ENCODE measurements at places on chromosomes 5 and 9.

DNA sequence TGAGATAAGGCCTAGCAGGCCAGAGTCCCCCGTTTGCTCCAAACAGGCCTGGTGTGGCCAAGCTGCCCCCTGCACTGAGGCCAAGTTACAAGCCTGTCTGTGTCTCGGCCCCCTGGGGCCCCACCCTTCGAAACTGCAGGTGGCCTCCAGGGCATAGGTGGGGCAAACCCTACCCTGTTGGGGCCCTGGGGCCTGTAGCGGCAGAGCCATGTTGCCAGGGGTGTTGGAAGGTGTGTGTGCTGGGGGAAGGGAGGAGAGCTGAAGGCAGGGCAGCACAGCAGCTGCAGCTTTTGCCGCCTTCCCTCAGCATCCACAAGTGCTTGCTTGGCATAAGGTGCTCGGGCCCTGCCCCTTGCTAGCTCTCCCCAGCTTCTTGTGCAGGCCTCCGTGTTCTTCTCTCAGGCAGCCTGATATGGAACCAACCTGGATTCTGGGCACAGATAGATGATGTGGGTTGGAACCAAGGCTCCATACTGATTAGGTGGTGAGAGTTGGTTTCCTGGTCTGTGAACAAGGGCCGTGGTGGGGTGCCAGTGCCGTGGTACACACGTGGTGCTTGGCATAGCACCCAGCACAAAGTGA is 12.7 kb downstream of the IRF1 start:
- DNase-seq: no peak

DNA sequence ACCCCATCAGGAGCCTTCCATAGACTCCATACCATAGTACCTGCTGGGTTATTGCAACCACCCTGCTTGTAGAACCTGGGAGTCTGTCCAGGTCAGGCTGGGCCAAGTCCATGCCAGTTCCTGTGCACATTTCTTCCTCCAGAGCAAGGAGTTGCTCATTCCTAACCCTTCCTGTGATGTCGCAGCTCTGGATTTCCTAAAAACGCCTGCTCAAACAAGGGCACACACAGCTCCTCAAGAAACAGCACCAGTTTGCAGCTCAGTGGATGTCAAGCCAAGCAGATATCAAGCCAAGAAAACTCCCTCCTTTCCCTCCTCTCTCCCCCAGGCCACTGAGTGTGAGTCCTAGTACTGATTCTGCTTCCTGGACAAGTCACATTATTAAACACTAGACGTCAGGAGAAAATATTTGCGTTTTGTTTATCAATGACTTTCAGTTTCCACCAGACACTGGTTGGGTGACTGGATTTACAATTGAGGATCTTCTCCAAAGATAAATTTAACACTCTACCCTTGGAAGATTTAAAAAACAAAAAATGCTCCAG is 59.6 kb downstream of the SLC1A1 start:
- no peak for DNase-seq

GRCh38 chr5:102545175-102545574 is 46.4 kb upstream of the SLCO6A1 start:
- no peak for DNase-seq

- no peak for DNase-seq
Measured at GRCh38 chr5:95825495-95825894, 3.0 kb upstream of the GLRX start.

GRCh38 chr9:99354104-99354503 is 132.0 kb downstream of the SEC61B start:
- no peak for DNase-seq

- DNase-seq: no peak
Measured at GRCh38 chr5:10701567-10702039, 59.4 kb downstream of the DAP start.

DNA sequence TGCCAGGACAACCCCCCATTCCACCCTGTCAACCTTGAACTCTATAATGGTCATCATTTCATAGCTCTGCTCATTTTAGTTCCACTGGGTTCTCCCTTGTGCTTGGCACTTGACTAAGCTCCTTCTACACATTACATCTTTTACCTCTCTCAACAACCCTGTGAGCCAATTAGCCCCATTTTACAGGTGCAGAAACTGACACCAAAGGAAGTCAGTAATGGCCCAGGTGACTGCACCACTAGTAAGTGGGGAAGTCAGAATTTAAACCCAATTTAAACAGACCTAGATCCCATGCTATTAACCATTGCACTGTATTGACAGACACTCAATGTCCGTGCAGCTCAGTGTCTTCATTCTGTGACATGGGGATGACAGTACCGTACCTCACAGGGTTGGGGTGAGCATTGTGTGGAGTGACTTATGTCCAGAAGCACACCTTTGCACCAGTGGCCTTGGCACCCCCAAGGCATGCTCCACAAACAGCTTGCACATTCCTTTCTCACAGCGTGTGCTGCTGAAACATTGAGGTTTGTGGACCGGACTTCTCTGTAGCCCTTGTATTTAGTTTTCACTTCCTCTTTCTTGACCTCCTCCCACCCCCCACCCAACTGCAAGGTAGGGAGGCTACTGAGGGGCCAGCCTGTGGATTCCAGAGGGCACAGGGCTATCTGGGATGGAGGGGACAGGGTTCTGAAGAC is 23.1 kb downstream of the IRF1 start:
- no peak for DNase-seq

DNA sequence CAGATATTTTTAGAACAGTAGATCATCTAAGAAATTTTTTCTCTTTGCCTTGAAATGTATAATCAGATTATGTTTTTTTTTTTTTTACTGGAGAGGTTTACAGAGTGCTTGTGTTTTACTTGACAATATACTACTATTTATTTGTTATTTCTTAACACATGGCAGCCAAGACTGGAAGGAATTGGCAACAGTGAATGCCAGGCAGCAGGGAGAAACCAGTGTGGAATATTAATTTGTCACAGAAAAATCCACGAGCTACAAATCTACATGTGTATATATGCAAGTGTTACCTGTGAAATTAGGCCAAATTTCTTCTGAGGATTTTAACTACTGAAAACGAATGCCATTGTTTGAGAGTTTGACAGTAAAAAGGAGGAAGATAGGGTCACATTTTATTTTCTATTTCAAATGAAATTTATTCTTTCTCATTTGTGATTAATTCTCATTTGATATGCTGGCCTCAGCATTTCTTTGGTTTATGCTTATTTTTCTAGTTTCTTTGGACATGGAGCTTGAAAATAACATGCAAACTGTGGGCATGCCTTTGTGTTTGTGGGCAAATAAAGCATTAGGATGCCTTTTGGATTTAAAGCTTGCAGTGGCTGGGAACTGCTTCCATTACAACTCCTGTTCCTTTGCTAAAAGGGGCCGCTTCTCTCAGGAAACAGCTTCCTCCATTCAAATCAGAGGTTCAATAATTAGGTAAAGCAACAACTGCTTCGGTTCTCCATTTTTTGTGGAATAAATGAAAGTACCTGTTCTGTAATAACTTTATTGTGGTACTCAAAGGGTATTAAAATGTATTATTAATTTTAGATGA is 39.0 kb upstream of the ZFYVE16 start:
- no peak for DNase-seq

GRCh38 chr5:170202117-170202516 is 30.7 kb upstream of the C5orf58 start:
- DNase-seq: no peak

DNA sequence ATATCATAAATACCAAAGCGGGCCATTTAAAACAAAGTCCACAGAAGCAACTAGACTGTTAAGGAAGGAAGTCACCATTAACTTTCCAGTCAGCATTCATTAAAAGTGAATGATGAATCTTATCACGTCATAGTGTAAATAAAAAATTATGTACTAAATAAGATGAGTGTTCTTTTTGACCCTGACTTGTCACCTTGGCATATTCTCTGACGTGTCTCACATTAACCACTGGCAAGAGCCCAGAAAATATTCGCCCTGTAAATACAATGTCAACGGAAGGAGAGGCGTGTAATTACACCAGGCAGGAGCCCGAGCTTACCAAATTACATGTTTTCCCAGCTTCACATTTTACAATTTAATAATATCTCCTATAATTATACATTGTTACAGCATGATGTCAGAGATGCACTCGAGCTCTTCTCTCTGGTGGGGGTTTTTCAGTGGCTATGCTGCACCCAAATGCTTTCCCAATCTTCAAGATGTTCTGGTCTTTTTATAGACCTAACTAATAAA is 29.3 kb upstream of the UBE2QL1 start:
- DNase-seq: no peak

GRCh38 chr5:71887680-71888079 is 168.6 kb downstream of the CARTPT start:
- no peak for DNase-seq

GRCh38 chr9:125620216-125620615 is 86.8 kb downstream of the MAPKAP1 start:
- no peak for DNase-seq

- no peak for DNase-seq
Measured at GRCh38 chr9:115142517-115143270, 24.7 kb upstream of the TNC start.

- DNase-seq: no peak
Measured at GRCh38 chr5:111225926-111226325, 1.7 kb downstream of the CAMK4 start.

DNA sequence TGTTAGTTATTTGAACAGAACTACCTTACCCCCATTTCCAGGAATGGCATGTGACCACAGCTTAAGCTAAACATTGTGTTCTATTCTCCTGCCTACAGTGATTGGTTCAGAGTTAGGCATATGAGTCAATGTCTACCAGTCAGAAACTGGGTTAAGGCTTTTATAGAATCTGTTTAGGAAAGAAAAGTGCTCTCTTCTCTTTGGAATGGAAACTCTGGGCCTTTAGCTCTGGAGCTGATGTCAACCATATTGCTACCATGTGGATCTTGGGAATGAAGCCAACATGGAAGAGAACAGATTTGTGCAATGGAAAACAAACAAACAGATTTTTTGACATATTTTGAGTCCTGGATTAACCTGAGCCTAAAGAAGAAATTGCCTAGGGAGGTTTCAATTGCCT is 488.9 kb upstream of the TNC start:
- DNase-seq: no peak

DNA sequence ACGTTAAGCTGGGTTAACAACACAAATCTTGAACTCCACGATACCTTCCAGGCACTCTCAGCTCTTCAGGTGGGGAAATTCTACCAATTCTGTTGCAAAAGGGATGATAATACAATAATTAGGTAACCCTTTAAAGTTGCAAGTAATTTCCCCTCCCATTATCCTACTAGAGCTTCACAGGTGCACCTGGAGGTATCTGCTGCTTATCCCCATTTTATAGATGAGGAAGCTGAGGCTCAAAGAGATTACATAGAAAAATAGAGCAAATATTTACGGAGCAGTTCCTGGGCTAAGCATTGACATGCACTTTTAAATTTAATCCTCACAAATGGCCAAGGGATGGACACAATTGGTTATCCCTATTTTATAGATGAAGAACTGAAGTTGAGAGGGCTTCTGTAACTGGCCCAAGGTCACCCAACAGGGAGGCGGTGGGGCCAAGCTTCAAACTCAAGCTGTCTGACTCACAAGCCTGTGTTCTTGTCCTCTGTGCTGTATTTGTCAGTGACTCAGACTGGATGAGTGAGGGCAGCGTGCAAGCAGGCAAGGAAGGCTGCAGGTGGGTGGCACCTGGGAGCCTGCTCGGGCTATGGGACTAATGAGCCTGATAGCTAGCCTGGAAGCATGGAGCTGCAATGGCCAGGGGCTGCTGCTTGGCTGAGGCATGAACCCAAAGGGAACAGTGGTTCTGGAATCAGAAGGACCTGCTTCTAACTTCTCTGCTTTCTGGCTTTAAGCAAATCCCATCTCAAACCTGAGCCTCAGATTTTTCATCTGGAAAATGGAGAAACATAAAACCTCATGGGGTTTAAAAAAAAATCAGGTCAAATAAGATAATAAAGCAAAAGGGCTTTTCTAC is 105.5 kb downstream of the PDE6A start:
- no peak for DNase-seq

GRCh38 chr9:130539420-130540223 is 39.8 kb upstream of the FUBP3 start:
- no peak for DNase-seq

DNA sequence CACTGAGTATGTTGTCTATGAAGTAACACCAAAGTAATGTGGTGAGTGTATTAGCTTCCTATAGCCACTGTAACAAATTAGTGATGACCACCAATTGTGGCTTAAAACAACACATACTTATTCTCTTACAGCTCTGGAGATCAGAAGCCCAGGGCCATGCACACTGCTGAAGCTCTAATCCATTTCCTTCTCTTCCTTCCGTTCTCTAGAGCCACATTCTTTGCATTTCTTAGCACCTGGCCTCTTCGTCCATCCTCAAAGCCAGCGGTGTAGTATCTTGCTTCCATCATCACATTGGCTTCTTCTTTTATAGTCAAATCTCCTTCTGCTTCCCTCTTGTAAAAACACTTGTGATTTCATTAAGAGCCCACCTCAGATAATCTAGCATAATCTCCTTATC is 230.3 kb upstream of the RFX3 start:
- DNase-seq: no peak

- no peak for DNase-seq
Measured at GRCh38 chr5:172896465-172896864, 62.4 kb downstream of the ERGIC1 start.

- DNase-seq: no peak
Measured at GRCh38 chr9:134544388-134545214, 97.0 kb upstream of the COL5A1 start.

DNA sequence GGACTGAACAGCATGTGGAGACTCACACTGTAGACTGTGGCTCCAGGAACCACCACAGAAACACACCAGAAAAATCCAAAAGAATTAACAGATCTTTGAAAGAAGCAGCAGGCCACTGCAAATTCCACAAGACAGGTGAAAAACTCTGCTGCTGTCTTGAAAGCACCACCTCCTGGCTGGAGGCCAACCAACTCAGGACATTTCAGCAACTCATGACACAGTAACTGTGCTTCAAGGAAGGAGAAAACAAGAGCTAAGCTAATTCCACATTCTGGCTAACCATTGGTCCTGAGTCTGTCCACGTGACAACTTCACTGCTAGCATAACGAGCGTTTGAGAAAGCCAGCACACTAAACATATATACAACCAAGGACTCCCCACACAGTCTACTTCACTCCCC is 625.1 kb downstream of the PRELID2 start:
- DNase-seq: no peak

DNA sequence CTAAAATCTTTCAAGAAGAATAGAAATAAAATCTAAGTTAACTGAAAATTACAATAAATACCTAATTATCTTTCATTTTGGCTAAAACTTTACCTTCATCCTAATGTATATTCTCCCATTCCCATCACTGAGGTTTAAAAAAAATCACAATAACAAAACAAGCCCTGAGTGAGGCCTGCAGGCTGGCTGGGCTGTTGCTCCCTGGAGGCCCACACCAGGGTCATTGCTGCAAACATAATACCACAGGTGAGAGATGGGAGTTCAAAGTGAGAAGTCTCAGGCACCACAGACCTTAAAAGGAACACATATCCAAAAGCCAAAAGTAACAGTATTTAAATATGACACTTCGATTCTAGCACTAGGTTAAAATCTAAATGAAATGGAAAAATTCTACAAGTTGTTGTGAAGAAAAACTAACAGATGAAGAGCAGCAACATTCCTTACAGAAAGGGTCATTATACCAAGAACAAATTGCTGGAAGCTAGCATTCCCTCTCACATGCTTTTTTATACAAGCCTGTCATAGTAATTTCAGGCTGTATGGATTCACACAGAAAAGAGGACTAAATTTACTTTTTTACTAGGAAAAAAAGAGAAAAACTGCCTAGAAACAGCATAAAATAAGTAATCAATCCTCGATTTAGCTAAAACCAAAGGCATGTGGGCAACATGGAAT is 57.8 kb downstream of the AUH start:
- DNase-seq: no peak

- DNase-seq: no peak
Measured at GRCh38 chr5:151184316-151185042, 26.9 kb upstream of the ANXA6 start.

Measured in T-helper 9 cell (primary cell).